ENCODE measurements at places on chromosomes 4 and X. TPM values are rescaled to one million over a fixed set of nuclear protein-coding genes. Genes with fewer than 3 reads are reported as not detected.

F9 gene
- total RNA-seq = not detected

SLC34A2 gene
- total RNA-seq = not detected

TREX2 gene
- 4.6 TPM for total RNA-seq

HTN3 gene
- total RNA-seq = not detected

YY2 gene
- 2.1 TPM for total RNA-seq

MPP1 gene
- 17.1 TPM for total RNA-seq

HERC3 gene
- total RNA-seq = 91.8 TPM

DMRTC1 gene
- total RNA-seq = 1.2 TPM

VCX3B gene
- not detected for total RNA-seq

ING2 gene
- total RNA-seq = 10.9 TPM

COL4A5 gene
- not detected for total RNA-seq

MFAP3L gene
- 3.0 TPM for total RNA-seq

DNA sequence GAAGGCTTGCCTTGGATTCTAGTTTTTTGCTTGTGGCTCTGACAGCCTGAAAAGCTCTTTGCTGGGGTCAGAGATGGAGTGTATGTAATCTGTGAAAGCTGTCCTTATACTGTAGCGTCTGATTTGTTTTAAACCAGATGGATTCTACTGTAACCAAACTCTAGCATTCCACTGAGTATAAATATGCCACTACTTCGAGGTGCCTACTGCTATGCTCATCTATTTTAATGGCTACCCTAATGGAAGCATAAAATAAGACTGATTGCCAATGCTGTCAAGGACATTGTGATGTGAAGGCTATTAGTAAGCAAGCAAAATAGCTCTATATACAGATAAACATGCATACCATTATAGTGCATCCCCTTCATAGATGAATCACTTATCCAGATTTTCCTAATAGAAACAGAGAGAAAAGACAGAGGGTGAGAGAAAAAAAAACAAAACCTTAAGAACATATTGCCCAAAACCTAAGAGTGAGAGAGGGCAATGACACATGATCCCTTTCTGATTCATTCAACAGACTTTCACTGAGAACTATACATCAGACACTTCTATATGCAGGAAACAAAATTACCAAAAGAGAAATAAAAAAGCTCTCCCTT is 1025.8 kb upstream of the LCORL start:
- no peak for DNase-seq

DNA sequence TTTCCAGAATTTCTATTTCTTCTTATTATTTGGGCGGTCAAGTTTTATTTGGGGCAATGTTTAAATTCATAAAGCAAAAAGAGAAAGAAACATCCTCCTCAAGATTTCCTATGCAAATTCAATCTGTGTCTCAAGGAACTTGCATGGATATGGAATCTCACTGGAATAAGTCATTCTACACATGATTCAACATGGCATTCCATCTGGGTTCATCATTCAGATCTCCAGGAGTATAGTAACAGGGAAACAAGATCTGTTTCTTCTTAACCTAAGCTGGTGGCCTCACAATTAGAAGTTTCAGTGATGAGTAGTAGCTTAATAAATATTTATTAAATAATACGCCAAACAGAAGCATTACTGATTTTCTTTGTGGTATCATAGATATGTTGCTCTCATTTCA is 19.8 kb downstream of the KLHL34 start:
- DNase-seq = no peak

GRCh38 chrX:46637938-46638337 is 64.4 kb downstream of the CHST7 start:
- DNase-seq = no peak

- no peak for DNase-seq
Measured at GRCh38 chr4:27717431-27717755, 856.8 kb downstream of the STIM2 start.

DNA sequence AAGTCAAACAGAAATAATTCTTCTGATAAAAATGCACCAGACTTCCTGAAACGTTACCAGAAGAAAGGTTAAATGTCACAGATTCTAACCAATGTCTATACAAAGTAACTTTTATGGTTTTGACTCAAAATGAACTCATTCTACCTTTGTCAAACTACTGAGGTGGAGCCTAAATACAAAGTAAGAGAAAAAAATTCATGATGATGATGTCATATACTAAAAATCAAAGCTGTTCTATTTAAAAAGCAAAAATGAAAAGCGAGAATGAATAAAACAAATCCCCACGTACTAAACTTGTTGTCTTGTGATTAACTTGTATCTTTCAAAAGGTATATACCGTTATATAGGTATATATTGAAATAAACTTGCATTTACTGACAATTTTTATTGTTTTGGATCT is 21.7 kb downstream of the GNPDA2 start:
- DNase-seq = no peak

GRCh38 chr4:137664046-137664387 is 131.7 kb upstream of the PCDH18 start:
- DNase-seq = no peak

- DNase-seq = peak; percentile 0
Measured at GRCh38 chrX:18931972-18932371, 51.9 kb downstream of the PHKA2 start.

DNA sequence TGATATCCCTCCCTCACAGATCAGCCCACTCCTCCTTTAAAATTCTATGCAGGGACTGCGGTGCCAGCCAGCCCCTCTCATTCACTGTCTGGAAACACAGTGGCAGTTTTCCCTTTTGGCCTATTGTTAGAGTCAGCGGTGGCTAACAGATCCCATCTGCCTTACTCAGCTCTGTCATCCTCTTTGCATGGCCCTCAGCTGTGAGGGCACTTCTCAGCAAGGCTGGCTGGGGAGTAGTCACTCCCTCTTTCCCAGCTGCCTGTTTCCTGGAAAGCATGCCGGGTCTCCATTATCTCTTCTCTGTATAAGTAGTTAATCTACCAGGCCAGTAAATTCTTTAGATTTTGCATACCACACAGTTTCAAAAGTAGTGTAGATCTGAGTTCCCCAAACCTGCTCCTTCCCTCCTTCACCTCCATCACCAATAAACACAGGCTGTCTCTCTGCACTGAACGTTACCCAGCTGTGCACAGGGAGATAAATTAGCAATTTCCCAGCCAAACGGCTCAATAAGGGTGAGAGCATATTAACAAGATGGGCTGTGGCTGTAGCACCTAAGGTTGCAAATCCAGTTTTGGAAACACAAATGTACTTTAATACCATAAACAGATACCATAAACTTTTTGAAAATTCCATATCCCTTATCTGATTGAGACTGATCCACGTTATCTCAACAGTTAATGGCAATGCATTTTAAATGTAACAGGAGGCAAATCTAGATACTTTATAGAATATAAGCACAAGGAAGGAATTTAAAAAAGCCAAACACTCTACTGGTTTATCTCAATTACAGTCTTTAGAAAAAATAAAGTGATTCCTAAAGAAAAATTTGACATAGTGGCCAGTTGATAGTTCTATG is 229.3 kb downstream of the ANKRD50 start:
- DNase-seq = no peak

GRCh38 chr4:6875431-6875831 is 34.2 kb upstream of the TBC1D14 start:
- DNase-seq = no peak

DNA sequence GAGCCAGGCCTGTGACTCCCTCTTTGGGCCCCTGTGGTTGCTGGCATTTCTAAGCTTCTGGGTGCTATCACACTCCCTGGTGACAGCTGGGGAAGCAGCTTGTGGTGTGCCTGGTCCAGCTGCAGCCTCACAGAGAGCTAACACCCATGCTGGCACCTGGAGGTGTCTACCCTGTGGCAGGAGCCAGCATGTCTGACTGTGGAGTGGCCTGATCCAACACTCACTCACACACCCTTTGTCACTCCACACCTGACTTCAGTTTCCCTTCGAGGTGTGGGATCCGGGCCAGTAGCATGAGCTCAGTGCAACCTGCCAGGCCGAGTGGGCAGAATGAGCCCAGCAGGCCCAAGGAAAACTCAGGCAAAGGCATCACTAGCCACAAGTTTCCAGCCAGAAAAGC is 67.5 kb downstream of the TECRL start:
- DNase-seq = no peak

GRCh38 chr4:139817657-139818452 is 152.2 kb downstream of the MGST2 start:
- DNase-seq = no peak

DNA sequence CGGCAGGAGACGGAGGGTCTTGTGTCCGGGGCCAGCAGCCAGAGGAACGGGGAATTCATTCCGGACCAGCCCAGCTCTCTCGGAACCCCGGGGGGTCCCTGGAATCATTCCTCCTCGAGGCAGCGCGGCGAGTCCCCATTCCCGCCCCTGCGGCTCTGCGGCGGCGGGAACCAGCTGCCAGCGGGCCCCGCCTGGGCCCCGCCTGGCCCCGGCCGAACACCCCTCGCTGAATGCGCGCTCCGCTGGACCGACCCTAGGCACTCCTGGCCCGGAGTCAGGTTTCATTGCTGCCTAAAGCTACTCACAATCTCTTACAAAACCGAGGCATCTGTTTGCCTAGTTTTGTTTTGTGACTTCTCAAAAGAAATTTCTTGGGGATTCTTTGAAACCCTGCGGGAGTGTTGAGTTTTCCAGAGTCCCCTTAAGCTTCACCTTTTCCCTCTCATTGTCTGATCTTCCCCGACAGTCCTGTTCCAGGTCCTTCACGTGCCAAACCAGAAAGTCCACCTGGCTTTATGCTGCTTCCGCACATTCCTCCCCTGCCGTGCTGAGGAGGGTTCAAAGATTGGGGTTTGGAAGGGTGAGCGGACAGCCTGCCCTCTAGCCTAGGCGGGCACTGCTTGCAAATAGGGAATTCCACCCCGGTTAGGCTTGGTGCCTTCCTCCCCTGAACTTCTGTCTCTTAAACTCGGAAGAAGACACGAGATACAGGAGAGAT is 789 bp downstream of the ARHGAP10 start:
- no peak for DNase-seq

DNA sequence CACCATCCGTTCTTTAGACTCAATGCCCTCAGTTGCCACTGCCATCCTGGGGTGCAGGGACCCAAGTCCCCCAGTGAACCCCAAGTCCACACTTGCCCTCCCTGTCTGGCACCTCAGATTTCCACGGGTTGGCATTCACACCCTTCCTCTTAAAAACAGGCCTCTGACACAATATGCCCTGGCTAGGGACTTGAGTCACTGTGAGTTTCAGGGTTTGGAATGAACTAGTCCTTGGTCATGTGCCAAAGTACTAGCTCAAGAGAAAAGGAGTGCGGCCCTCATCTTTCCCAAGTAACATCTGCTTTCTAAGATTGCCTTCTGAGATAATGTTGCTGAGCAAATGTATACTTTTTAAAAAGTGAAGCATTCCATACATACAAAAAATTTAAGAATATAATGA is 134.0 kb downstream of the MID1 start:
- no peak for DNase-seq

- no peak for DNase-seq
Measured at GRCh38 chr4:119032921-119033685, 102.5 kb upstream of the MYOZ2 start.

GRCh38 chrX:47209508-47210238 is 8.8 kb upstream of the CDK16 start:
- no peak for DNase-seq

- DNase-seq = peak; percentile 39
Measured at GRCh38 chrX:50579955-50580354, 109.3 kb upstream of the DGKK start.

GRCh38 chr4:24103434-24104157 is 213.7 kb upstream of the PPARGC1A start:
- no peak for DNase-seq

DNA sequence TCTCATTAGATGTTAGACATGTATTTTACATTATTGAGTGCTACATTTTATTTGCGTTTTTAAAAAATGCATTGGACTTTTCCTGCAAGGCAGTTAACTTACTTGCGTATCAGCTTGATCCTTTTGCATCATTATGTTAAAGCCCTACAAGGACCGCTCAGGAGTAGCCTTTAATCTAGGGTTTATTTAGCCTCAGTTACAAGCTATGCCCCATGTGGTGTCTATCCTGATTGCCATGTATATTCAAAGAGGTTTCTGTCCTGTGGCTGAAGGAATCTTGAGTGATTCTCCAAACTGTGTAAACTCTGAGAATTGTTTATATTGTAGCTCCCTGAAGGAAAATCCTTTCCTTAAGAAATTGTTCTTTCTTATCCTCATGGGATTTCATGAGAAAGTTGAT is 821.8 kb upstream of the AGA start:
- DNase-seq = no peak

GRCh38 chrX:154546354-154547244 is at the start of gene G6PD:
Gene G6PD (minus strand): TSS chrX:154546846. CDS start chrX:154546155, 691 bp downstream.
- DNase-seq = peak; percentile 85

GRCh38 chrX:154695911-154696675 is 42.7 kb upstream of the CTAG2 start:
- DNase-seq = no peak

GRCh38 chr4:128802680-128803628 is 6.5 kb upstream of the JADE1 start:
- DNase-seq = no peak

GRCh38 chr4:47933840-47934239 is 19.5 kb upstream of the NFXL1 start:
- DNase-seq = no peak

DNA sequence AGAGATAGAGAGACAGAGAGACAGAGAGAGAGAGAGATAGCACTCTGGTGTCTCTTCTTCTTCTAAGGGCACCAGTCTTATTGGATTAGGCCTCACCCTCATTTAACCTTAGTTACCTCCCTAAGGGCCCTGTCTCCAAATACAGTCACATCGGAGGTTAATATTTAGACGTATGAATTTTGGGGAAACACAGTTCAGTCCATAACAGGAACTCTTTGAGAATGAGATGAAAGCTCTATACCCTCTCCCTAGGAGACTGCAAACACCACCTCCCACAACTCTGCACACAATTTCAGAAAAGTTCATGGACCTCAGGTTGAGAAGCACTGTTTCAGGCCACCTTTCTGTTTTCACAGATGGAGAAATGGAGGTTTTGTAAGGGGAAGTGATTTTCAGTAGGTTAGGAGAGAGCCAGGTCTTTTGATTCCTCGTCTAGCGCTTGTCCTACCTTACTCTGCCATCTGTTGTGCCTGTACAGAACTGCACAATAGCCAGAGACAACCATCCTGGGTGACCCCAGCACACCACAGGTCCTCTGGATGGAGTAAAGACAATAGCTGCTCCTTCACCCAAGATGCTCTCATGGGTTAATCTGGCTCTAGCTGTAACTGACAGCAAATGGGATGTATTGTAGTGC is 16.9 kb upstream of the LOC101059915 start:
- no peak for DNase-seq

DNA sequence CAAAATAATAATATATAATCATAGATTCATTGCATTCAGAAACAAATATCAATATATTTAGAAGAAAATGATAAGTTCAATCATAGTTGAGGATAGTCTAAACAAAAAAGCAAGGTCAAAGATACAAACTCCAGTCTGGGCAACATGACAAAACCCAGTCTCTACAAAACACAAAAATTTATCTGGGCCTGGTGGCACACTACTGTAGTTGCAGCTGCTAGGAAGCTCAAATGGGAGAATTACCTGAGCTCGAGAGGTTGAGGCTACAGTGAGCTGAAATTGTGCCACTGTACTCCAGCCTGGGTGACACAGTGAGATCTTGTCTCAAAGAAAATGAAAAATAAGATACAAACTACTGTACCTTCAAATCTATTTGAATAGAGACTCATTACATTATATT is 52.7 kb upstream of the ANXA10 start:
- no peak for DNase-seq

Data from naive thymus-derived CD8-positive, alpha-beta T cell (primary cell).